ENCODE measurements at places on chromosomes 12 and 14.

GRCh38 chr12:5267603-5268423 lies 164.1 kb upstream of the NTF3 start:
- no peak for DNase-seq

GRCh38 chr14:35678403-35679028 lies 130.6 kb downstream of the RALGAPA1 start:
- DNase-seq, result no peak

GRCh38 chr14:100589071-100589759 lies 2.0 kb upstream of the BEGAIN start:
- DNase-seq, result no peak

DNA sequence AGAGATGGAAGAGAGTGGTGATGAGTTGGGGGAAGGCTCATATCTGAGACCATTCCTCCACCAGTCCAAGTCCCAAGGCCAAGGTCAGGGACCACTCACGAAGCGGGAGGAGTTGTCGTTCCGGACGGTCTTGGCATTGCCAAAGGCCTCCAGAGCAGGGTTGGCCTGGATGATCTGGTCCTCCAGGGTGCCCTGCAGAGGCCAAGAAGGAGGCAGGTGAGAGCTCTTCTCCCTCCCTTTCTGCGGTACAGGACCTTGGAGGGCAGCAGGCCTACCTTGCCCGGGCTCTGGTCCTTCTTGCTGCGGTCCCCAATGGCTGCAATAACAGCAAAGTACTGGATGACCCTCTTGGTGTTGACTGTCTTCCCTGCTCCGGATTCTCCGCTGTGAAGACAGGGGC lies 4.0 kb downstream of the MYH7 start:
- DNase-seq, result no peak

- DNase-seq, result no peak
Observed at GRCh38 chr12:31485571-31485970, 105.4 kb downstream of the DENND5B start.

- DNase-seq, result no peak
Observed at GRCh38 chr12:96143392-96143791, 50.8 kb upstream of the ELK3 start.

- DNase-seq, result no peak
Observed at GRCh38 chr14:71918955-71919354, 13.3 kb upstream of the RGS6 start.

- no peak for DNase-seq
Observed at GRCh38 chr12:79415321-79415720, 275.4 kb downstream of the PAWR start.

DNA sequence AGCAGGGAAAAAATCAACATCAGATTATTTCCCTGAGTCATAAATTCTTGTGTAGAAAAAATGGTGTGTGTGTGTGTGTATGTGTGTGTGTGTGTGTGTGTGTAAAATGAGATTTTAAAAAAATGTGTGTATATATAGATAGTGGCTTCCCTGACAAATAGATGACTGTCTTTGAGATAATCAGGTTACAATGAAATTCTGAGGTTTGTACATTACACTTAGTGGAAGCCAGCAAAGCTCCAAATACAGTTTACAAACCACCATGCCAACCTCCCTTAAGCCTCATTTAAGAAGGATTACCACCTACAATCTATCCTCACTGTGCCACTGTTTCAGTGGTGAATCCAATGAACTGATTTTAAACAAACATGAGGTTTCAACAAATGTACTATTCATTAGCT lies 93.8 kb downstream of the MED13L start:
- DNase-seq, result peak; percentile 22

- DNase-seq, result peak; percentile 29
Observed at GRCh38 chr14:85528897-85529631, 880 bp upstream of the FLRT2 start.

GRCh38 chr12:19542606-19543005 lies 103.3 kb downstream of the AEBP2 start:
- no peak for DNase-seq

- DNase-seq, result no peak
Observed at GRCh38 chr14:101504096-101504948, 57.0 kb upstream of the DIO3 start.

DNA sequence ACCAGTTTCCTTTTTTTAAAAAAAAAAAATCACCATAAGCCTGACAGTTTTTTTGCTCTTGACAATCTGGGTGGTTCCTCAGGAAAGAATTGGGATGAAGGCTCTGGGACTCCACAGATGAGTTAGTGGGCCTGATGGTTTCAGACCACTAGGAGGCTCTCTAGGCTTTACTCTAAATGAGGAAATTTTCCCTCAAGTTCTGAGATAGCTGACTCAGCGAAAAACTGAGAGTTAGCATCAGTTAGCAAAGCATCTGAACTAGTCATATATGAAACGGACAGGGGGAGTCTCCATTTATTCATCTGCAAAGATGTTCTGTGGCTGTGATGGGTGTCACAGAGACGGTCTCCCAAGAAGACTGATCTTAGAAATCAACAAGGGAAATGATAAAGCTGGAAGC lies 314.3 kb upstream of the OR4E1 start:
- DNase-seq, result peak; percentile 75

DNA sequence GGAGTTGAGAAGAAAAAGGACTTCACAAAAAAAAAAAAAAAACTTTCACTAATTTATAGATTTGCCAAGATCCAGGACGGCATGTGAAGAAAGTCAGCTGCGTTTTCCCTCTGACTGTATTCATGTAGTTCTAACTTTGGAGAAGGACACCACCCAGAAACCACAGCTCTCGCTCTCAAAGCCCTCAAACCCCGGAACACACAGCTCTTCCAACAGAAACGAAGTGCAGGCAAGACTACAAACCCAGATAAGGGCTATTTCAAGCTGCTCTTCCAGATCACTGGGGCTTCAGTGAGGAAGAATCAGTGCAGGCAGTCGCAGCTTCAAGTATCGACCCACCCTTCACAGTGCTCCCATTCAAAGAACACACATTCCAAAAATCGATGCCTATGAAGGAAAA lies 13.2 kb downstream of the KCNH5 start:
- no peak for DNase-seq

- no peak for DNase-seq
Observed at GRCh38 chr14:58476320-58476719, 48.8 kb downstream of the KIAA0586 start.

- DNase-seq, result no peak
Observed at GRCh38 chr12:95100264-95101190, 27.1 kb upstream of the NR2C1 start.

DNA sequence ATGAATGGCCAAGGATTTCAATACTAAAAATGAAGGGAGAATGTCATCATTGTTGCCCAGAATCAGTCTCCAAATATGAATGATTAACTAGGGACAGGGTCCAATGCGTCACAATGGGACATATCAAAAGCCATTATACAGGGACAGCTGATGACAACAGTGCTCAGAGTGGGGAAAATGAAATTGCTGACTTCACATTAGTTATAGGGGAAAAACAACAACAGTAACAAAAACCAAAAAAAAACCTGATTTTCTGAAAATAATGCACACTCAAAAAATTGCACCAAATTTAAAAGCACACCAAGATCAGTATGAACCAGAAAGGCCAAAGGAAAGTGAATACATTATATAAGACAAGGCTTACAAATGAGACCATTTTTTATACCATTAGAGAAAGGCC lies 353.2 kb upstream of the SOX5 start:
- DNase-seq, result no peak

GRCh38 chr12:105384220-105384619 lies 53.7 kb downstream of the C12orf75 start:
- no peak for DNase-seq

- no peak for DNase-seq
Observed at GRCh38 chr12:33222357-33222756, 217.3 kb downstream of the SYT10 start.

GRCh38 chr12:91785655-91786498 lies 359.8 kb downstream of the BTG1 start:
- no peak for DNase-seq

DNA sequence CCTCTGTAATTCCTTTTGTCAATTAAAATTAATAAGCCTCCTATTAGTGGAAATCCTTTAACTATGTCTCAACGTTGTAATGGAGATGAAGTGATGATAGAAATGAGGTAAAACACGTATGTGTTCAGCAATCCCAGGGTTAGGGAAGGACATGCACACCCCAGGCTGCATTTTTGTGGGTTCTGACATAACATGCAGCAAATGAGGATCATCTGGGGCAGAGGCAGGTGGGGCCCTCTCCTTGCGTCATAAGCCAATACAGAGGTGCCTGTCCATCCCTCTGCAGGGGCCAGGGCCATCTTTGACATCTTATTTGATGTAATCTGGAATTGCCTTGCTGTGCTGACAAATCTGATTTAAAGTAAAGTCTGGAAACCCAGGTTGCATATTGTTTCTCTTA lies 73.2 kb downstream of the MYRFL start:
- no peak for DNase-seq

DNA sequence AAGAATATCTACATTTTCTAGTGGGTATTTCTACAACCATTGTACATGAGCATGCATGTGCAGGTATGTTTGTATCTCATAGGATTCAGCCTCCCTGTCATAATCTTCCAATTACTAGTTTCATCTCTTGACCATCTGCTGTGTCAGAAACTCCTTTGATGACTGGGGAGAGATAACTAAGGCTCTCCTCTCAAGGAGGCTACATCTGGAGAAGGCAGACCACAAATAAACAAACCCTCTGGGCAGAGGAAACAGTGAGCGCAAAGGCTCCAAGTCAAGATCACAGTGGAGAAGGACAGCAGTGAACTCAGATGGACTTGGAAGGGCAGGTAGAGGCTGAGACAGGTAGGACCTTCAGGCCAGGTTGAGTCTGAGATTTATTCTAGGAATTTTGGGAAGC lies 166.4 kb downstream of the PELI2 start:
- DNase-seq, result no peak

- DNase-seq, result no peak
Observed at GRCh38 chr14:65260786-65261185, 151.7 kb upstream of the FUT8 start.

GRCh38 chr12:89840162-89840922 lies 131.7 kb upstream of the ATP2B1 start:
- DNase-seq, result no peak

GRCh38 chr12:118851891-118852290 lies 129.4 kb upstream of the SRRM4 start:
- DNase-seq, result no peak

GRCh38 chr12:88451205-88451604 lies 129.1 kb downstream of the KITLG start:
- DNase-seq, result no peak

GRCh38 chr12:130645751-130646150 lies 70.3 kb downstream of the RIMBP2 start:
- no peak for DNase-seq

DNA sequence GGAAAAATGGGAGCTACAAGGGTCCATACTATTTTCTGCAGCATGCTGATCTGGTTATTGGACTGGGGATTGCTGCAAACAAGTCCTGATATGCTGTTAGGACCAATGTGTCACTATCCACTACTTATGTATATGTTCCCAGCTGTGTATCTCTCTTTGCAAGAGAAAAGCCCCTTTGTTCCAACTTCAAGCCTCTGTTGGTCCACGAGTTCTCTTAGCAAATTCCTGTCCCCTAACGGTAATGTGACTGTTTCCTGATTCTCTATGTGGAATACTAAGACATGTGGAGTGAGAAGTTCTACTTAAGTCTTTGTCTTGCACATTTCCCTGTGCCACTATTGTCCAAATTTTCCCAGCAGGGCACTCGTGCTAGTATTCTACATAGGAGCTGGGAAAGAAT lies 557.7 kb downstream of the FSCB start:
- DNase-seq, result no peak

DNA sequence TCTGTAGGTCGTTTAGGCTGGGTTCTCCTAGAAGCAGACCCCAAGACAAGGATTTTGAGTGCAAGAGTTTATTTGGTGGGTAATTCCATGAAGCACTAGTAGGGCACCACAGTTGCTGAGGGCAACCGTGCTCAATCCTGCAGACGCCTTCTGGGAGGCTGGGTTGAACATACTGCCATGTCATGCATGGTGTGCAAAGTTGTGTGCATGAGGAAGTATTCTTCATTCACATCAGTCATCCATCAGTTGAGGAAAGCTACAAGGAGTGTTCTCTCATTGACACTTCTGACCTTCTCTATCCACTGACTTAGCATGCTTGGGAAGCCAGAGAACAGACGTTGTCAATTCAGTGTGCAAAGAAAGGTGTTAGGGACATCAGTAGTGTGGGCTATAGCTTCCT lies 179.2 kb downstream of the PTPN11 start:
- no peak for DNase-seq

- DNase-seq, result no peak
Observed at GRCh38 chr14:25501749-25502148, 451.8 kb upstream of the STXBP6 start.

DNA sequence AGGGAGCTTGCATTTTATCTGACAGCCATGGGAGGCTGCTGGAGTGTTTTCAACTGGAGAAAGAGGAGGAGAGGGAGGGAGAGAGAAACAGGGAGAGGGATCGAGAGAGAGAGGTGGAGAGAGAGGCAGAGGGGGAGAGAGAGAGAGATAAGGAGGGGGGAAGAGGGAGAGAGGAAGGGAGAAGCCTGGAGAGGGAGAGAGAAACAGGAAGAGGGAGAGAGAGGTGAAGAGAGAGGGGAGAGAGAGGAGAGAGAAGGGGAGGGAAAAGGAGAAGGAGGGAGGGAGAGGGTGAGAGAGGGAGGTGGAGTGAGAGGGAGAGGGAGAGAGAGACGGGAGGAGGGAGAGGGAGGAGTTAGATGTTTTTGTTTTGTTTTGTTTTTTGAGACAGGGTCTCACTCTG lies 45.6 kb downstream of the DNAH10 start:
- no peak for DNase-seq

DNA sequence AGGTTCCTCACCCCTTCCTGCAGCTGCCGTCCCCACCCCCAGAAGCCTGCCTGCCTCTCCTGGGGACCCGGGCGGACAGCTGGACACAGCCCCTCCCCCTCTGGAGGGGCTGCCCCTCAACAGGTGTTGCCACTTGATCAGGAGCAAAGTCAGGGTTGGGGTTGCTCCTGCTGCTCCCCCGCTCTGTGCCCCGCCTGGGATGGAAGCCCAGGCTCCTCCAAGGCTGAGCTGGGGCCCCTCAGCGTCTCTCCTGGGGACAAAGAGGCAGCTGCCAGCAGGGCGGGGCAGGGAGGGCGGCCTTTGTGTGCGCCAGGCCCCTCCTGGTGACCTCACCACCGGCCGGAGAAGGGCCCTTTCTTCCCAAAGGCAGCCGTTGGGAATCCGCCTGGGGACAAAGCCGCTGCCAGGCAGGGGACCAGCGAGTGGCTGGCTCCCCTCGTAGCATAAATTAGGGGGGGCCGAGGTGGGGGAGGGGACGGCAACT lies 13.7 kb downstream of the TRMT61A start:
- DNase-seq, result no peak

GRCh38 chr12:24546084-24546483 lies 402.8 kb downstream of the BCAT1 start:
- DNase-seq, result no peak

GRCh38 chr14:68460541-68460940 lies 332.3 kb downstream of the ZFP36L1 start:
- DNase-seq, result no peak

- no peak for DNase-seq
Observed at GRCh38 chr14:104512771-104513640, 66.6 kb upstream of the C14orf180 start.

All from PC-3 (cell line).